ENCODE measurements at places on chromosomes 2 and 18. TPM values are rescaled to one million over a fixed set of nuclear protein-coding genes. Genes with fewer than 3 reads are reported as not detected.

DNA sequence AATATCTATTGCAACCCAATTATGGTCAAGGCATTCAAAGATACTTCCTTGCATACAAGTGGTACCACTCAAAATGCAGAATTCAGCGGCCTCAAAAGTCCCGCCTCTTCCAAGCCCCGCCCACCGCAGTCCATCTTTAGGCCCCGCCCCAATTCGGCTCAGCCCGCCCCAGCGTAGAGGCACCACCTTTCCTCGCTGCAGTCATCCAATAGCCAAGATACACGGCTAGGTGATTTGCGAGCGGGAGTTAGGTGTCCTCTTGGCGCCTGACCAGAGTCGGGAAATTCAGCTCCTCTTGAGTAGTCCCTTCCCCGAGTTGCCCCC is 431 bp upstream of the SEC11C start:
- peak; percentile 93 for DNase-seq

- DNase-seq: no peak
Observed at GRCh38 chr2:127157651-127158485, 50.9 kb upstream of the BIN1 start.

GRCh38 chr2:99425022-99425421 is 64.8 kb downstream of the REV1 start:
- DNase-seq: no peak

DNA sequence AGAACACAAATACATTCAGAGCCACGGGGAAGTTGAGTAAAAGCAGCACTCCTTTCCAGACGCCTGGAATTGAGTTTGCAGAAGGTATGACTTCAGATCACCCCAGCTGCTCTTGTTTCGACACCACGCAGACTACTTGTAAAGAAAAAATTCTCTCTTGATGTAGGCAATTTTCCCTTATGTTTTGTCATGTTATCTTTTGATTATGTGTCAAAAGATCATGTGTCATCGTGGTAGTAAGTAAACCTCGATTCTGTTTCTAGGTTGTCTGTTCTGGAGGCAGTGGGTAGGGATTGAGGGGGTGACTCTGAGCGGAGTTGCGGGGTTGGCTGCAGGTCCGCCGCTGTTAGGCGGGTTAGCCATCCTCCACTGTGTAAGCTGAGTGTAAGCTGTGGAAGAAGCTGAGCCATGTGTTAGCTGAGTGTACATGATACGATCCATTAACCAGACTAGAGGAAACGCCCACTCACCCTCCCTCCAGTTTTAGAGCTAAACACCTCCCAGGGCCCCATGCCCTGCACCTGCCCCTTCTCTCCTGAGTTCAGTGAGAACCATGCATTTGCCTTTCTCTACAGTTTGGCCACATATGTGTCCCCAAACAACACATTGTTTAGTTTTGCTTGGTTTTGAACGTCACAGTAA is 181.8 kb downstream of the SNTG2 start:
- peak; percentile 31 for DNase-seq

DNA sequence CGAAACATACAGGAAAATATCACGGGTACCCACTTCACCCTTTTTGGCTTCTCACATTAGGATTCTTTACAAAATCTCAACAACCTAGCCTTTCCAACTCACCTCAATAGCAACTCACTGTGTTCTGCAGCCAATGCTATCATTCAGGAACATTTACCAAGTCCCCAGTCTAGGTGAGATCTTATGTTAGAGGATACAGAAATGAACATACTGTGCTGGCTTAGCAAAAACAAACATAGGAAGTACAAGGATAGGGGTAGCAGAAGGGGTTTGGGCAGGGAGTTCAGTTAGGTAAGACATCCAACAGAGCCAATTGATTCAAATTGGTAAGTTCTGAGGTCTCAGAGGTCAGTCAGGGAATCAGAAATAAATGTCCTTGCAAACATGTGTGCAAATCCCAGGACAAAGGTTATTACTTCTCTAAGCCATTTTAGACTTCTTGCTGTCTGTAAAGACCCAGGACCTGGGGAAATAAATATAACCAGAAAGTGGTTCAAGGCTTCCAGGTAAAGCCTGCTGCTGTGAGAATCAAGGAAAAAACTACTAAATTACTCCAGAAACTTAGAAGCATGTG is 556.3 kb upstream of the CHAC2 start:
- DNase-seq: no peak

The FIGLA gene
- total RNA-seq: not detected

The TPRKB gene
- total RNA-seq: 30.3 TPM
